NCI-H2227 treated with DMSO at 0.1 percent for 48 hours (cell line): ENCODE measurements at places on chromosomes 5 and 9.

DNA sequence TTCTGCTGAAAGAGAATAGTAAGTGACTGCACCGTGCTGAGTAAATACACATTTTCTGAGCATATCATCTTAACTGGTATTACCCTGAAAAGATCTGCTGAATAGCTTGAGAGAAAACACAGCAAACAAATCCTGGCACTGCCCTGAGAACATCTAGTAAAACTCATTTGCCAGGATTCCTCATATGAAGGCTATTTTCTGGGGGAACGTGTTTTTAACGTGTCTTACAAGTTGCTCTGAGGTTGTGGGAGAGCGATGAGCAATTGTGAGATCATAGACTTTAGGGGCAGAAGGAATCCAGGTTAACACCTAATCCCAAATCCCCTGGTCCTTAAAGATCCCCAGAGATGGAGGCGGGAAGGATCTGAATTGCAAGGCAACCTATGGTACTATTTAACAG is 331.9 kb upstream of the RFX3 start:
- no peak for DNase-seq

GRCh38 chr9:107827304-107827703 is 337.7 kb upstream of the KLF4 start:
- no peak for DNase-seq

DNA sequence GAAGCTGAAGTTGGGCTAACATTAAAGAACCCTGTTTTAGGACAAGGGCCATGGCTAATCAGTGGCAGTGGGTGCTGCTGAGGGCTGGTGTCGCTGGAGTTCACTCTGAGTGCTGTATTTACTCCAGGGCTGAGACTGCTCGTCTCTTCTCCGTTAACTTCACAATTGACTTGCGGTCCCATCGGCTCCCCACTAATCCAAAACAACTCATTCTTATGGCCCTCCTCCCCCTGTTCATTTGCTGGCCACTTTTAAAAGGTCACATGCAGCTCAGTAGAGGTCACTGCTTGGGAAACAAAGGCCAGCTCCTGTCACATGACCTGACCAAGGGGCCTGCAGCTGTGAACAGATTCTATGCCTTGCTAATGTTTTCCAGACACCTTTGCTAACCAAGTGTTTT is 38.4 kb downstream of the PTCH1 start:
- no peak for DNase-seq

GRCh38 chr5:128684961-128685360 is 146.9 kb upstream of the FBN2 start:
- DNase-seq = no peak

DNA sequence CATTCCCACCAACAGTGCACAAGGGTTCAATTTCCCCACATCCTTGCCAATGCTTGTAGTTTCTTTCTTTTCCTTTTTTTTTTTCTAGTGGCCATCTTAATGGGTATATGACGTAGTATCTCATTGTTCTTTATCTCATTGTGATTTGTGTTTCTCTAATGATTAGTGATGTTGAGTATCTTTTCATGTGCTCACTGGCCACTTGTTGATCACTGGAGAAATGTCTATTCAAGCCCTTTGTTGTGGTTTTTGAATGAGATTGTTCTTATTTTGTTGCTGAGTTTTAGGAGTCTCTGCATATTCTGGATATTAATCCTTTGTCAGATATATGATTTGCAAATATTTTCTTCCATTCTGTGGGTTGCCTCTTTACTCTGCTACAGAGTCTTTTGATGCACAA is 1.6 kb upstream of the TMED9 start:
- no peak for DNase-seq

DNA sequence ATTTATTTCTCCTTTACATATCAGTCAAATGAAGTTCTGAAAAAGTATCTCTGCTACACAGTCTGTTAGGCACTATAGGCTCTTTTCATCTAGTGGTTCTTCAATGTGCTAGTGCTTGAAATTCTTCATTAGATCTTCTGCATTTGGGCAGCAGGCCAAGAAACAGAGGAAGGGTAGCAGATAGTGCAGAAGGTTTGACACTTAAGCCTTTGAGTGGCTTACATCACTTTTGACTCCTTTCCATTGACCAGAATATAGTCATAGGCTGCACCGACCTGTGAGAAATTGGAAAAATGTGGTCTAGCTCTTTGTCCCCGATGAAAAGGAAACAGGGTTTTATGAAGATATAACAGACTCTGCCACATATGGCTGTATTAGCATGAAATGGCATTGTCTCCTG is 459.5 kb upstream of the PTGER4 start:
- no peak for DNase-seq

DNA sequence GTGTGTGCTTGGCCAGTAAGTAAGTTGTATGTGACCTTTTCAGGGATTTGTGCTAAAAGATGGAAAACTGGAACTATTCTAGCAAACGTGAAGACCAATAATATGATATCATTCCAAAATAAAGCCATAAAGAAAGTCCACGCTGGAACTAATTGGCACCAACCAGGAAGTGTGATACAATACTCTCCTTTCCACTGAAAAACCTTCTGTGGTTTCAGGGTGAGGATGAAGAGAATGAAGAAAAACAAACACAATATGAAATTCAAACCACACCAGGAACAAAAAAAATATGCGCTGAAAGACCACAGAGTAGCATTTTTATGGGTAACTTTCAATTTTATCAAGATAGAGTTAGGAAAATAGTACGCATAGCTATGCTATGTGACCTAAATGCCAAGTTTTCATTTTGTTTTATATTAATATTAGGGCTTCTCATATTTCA is 105.8 kb downstream of the EFNA5 start:
- DNase-seq = no peak

GRCh38 chr5:43409809-43410271 is 2.4 kb downstream of the CCL28 start:
- DNase-seq = no peak

GRCh38 chr9:116020146-116020545 is 133.4 kb upstream of the PAPPA start:
- no peak for DNase-seq

GRCh38 chr5:66882606-66883227 is 286.5 kb downstream of the MAST4 start:
- no peak for DNase-seq
